ENCODE measurements at places on chromosomes 2 and 18.

GRCh38 chr2:96521219-96521618 is 15.3 kb upstream of the ARID5A start:
- DNase-seq, result no peak

GRCh38 chr2:35714883-35715282 is 640.7 kb upstream of the CRIM1 start:
- peak; percentile 22 for DNase-seq

GRCh38 chr2:113842919-113843736 is 46.8 kb upstream of the ACTR3 start:
- peak; percentile 75 for DNase-seq

DNA sequence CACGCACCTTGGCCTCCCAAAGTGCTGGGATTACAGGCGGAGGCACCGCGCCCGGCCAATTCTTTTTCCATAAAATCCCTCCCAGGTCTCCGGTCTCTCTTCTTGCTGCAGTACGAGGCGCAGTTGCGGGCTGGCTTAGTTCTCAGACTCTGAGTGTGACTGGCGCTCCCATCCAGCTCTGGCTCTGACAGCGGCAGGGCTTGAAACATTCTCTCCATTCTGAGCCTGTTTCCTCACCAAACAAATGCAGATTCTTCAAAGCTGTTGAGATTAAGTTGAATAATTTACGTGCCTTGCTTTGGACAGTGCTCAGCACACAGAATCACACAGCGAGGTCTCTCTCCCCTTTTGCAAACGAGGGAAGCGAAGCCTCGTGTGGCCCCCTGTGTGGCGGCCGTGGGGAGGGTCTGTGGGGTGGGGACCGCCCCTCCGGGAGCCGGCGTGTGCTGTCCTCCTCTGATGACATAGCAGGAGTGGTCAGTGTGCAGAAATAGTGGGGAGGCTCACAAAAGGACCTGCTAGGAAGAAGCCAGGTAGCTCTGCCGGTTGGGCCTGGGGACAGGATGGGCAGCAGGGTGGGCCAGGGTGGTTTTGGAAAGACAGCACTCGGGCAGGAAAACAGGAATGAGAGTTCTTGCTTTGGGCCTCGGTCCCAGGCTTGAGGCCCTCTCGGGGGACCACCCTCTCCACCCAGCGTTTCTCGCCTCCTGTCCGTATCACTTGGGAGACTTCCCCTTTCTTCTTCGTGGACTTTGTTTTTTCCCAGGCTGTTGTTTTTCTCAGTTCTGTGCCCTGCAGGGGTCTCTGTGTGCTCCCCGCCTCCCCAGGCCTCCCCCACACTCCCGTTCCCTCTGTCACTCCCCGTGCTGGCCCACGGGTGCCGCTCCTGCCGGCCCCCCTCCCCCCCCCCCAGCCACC is 75.0 kb downstream of the KCNG2 start:
- no peak for DNase-seq

DNA sequence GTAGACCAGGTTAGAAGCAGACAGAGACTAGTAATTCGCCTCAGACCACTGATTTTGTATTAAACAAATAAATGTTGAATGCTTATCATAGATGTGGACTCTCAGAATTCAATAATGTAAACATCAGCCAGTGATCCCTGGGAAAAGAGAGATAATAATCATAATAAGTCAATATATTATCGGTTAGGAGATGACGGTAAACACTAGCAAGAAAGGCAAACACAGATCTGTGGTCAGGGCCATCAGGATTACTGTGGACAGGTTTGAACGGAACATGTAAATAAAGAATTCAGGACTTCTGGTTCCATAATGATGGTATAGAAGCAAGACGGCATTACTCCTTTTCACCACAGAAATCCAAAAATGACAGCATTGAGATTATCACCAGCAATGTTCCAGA is 861.6 kb downstream of the CBLN2 start:
- DNase-seq, result no peak

- DNase-seq, result no peak
Observed at GRCh38 chr2:12192762-12193161, 446.3 kb downstream of the LPIN1 start.

DNA sequence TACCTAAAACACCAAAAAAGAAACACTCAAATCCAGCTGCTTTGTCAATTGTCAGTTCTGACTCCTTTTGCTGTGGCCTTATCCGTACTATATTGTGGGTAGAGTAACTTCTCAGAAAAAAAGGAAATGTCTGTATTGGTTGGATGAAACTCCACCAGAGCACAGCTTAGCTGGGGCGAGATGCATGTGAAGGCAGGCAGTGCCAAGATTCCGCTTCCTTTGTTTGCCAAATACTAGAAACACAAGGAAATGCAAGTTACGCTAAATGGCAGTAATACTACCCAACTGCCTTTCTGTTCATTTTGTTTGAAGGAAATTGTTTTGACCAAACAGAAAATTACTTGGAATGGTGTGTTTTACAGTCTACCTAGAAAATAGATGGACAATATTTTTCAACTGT is 10.0 kb downstream of the KLF11 start:
- DNase-seq, result no peak

- DNase-seq, result no peak
Observed at GRCh38 chr18:75250471-75250821, 39.8 kb downstream of the TSHZ1 start.

DNA sequence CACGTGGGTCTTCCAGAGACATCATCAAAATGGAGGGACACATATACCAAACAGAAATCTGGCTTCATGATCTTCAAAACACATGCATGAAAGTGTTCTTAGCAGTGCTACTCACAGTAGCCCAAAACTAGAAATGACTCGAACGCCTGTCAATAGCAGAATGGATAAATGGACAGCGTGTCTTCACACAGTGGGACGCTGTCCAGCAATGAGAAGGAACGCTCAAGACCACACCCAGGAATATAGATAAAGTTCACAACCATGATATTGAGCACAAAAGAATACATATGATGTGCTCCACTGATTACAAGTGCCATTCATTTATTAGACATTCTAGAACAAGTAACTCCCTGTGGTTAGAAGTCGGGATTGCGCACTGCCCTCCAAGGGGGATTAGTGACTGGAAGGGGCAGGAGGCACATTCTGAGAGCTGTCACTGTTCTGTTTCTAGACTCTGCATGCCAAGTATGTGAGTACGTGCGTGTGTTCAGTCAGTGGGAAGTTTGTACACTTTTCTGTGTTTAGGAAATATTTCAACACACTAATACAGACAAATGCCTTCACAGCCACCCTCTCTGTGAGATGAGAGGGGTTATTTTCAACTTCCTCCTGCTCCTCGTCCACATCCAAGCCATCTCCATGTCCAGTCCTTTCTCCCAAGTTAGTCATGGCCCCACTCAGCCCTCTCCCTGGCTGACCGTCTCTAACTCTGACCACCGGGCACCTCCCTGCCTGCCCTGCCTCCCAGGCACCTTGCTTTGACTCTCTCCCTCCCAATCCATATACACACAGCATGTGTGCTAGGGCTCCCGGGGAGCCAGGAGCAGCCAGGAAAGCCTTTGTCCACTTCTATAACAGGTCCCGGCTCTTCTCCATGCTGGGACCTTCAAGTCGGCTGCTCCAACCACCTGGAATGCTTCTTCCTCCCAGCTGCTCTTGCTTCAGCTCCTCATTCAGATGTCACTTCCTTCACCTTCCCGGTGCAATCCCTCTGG is 26.9 kb upstream of the TNS1 start:
- peak; percentile 20 for DNase-seq

DNA sequence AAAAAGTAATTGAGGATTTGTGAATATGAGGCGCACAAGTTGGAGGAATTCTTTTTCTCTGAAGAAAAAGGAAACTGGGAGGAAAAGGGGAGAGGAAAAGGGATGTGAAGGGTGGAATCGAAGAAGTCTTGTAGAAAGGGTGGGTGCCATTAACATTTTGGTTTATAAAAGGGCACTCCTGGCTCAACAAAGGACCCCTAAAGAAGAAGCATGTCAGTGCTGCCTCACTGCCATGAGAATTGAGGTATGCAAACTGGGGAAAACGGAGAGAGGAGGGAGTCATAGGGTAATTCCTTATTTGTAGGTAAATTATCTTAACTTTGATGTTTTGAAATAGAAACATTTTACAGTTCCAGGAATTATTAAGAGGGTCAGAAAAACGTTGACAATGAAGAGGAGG is 207.2 kb downstream of the NAPG start:
- DNase-seq, result no peak

- DNase-seq, result no peak
Observed at GRCh38 chr2:3422161-3422779, 42.8 kb downstream of the TRAPPC12 start.

- DNase-seq, result no peak
Observed at GRCh38 chr2:176537932-176538331, 268.7 kb downstream of the MTX2 start.

GRCh38 chr18:46291149-46291548 is 187.0 kb downstream of the HAUS1 start:
- DNase-seq, result no peak

DNA sequence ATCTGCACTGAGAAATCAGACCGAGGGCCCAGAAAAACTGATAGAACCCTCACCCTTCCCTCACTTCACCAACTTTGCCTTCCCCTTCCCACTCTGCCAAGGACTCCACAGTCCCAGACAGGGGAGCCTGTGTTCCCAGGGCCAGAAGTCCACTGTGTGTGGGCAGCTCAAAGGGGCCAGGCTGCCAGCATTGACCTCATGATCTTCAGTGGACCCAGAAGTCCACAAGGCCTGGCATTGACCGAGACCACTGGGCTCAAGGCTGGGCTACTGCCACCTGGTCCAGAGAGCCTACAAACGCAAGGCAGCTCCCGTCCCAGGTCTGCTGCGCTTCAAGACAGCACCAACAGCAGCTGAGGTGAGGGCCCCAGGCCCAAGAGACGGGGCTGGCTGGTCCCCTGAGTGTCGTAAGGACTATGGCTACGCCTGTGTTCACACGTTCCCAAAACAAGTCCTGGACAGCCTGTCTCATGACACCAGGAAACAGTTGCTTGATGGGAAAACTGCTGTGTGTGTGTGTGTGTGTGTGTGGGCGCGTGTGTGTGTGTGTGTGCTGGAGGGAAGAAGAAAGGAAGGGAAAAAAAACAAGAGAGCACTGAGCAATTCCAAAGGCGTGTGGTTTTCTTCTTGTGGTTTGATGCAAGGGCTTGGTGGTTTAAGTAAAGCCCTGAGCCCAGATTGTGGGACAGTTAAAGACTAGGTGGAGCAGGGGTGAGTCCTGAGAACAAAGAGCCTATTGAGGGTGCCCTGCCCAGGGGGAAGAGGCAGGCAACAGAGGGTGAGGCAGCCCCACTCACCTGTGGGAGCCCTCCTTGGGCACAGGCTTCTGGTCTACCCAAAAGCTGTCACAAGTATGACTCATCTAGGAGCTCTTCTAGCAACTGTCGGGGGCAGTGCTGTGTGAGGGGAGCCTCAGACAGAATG is 46.6 kb upstream of the ZBTB7C start:
- peak; percentile 95 for DNase-seq

DNA sequence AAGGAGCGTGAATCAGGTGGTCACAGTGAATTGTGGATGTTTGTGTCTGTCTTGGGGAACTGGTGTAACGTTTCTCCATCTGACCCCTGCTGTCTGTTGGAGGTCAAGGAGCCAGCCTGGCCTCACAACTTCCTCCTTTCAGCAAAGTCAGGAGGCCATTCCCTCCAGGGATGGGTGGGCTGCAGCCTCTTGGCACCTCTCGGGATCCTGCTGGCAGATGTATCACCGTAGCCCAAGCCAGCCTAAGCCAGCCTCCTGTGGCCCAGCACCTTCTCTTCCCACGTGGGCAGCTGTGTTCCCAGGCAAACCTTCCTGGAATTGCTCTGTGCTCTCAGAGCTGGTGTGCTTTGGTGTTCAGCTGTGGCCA is 30.5 kb downstream of the HPCAL1 start:
- no peak for DNase-seq
